Stimulated activated CD8-positive, alpha-beta memory T cell treated with anti-CD3 and anti-CD28 coated beads, Interleukin-7, amount 100 ng/mL, for 1 hour (primary cell): ENCODE measurements at places on chromosomes 11 and 22.
A peak's percentile ranks its signal among the peaks of the same experiment; 100 is the strongest.

DNA sequence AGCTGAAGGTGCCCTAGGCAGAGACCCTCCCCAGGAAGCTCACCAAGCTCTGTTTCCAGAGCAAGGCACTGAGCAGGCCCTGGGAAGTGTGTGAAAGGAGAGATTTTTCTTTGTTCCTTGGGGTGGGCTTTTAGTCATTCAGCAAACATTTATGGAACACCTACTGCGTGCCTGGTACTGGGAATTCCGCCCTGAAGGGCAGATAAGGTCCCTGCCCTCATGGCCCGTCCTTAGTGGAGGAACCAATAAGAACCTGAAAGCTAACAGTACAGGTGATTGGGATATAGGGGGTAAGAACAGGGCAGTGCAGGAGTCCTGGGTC is 3.9 kb downstream of the TMEM134 start:
- no peak for DNase-seq

DNA sequence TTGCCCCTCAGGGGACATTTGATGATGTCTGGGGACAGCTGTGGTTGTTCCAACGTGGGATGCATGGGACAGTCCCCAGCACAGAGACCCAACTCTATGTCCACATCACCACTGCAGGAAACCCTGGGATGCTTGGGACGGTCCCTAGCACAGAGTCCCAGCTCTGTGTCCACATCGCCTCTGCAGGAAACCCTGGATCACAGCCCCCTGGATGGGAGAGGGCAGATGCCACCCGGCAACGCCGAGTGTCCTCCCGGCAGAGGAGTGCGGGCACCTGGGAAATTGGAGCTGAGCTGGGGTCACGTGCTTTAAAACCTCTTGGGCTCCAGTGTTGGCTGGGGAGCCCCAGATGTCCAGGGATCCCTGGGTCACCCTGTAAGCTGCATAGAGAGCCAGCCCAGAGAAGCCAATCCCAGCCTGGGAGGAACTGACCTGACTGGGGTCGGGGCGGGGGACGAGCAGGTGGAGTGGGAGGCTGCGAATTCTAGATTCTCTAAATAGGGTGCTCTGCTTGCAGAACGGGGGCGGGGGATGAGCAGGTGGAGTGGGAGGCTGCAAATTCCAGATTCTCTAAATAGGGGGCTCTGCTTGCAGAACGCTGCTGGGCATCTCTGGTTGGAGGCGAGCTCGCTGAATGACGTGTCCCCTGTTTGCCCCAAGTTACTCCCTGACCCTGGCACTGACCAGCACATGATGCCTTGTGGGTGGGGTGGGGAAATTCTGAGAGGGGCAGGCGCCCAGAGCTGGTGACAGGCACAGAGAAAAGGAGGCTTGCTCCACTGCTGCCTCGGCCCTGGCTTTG is 1197.8 kb downstream of the BRD1 start:
- no peak for DNase-seq

DNA sequence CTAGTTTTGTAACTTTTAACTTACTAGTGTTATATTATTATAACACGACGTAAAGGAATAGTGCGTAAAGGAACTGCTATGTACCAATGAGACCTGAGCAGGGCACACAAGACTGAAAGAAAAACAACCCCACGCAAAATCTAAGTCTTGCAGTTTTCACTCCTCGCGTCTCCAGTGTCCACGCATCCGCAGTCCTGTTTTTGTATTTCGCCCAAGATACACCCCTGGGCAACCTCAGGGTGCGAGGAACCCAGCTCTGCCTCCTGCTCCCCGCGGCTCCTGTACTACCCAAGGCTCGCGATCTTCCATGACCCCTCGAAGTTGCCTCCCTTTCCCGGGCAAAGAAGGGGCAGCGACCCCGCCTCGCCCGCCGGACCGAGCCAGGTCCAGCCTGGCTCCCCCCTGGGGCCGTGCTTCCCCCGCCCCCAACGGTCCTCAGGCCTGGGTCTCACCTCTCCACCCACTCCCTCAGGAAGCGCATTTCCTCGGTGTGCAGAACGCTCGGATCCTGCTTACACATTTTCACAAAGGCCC is 393 bp downstream of the ST13 start:
- no peak for DNase-seq

DNA sequence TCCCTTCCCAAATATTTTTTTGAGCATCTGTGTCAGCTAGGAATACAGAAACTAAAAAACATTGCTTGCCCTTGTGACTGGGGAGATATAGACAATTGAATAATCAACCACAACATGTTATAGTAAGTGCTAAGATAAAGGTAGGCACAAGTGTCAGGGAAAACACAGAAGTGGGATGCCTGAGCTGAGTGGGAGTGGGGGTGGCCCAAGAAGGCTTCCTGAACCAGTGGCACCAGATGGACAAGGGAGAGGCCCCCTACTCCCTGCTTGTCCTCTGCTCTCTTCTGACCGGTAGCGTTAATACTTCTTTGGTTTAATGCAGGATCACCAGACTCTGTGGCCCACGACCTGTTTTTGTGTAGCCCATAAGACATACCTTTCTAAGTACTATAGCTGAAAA is 48.8 kb downstream of the PACS1 start:
- DNase-seq: no peak

- no peak for DNase-seq
Measured at GRCh38 chr11:28756977-28757376, 648.8 kb downstream of the METTL15 start.

GRCh38 chr11:117315285-117316196 is 515 bp downstream of the BACE1 start:
- no peak for DNase-seq

- DNase-seq: no peak
Measured at GRCh38 chr11:96130061-96130620, 206.2 kb upstream of the MTMR2 start.

- DNase-seq: no peak
Measured at GRCh38 chr11:105548359-105548758, 61.5 kb upstream of the GRIA4 start.

GRCh38 chr11:112555491-112556364 is 295.1 kb upstream of the PLET1 start:
- DNase-seq: peak; percentile 17
